CD4-positive, alpha-beta T cell treated with Interferon gamma for 1 hour (primary cell): ENCODE measurements at places on chromosomes 2 and 18.

GRCh38 chr2:5176764-5177163, 515.4 kb upstream of the SOX11 start:
- no peak for DNase-seq

DNA sequence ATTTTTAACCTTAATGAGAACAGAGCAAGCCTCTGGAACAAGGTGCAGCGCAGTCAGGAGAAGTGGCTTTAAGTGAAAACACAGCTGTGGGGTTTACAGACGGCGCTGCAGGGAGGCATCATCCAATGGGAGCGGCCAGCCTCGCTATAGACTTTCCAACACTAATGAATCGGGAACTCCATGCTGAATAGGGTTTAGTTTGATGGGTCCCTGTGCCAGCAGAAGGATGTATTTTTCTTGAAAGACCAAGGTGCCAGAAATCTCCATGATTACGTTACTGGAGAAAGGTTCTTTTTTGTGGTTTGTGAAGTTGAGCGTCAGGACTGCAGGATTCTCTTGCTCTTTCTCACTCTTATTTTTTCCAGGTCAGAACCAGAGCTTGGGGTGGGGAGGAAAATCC, 87.9 kb upstream of the ALPP start:
- no peak for DNase-seq

GRCh38 chr2:230787101-230787500, 74.5 kb downstream of the CAB39 start:
- no peak for DNase-seq

- no peak for DNase-seq
These were observed 80.5 kb upstream of the HPCAL1 start for GRCh38 chr2:10221976-10222870.

DNA sequence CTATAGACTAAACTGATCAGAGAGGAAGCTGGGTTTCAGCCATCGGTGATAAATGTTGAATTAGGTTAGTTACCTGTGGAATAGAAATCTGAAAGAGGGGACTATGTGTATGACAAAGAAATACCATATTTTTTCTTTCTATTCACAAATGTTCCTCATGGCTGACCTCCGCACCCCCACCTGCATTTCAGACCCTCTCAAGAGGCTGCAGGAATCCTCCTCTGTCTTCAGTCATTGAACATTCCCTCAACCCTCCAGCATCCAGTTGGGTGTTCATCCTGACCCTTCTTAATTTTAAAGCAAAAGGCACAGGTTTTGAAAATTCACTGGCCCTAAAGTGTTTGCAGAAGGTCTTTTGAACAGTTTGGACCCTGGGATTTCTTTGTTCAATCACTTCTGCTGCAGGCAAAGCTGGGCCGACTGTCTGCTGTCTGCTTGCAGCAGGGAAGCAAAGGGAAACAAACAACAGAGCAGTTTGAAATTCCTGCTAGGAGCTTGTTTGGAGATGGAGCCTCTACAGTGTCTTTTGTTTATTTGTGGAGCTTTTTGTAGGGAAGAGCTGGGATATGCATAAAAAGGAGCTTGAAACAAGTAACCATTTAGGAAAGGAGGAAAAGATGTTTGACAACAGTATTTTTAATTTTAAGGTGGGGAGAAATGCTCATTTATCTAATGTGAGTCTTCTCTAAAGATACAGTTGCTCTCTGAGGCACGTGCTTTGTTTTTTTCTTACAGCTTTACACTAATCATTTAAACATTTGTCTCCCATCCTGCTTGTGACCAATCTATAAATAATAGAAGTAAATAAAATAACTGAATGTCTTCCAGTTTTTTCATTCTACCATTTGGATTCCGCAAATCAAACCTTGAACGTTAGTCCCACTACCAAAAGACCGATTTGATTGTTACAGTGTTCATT, 213.3 kb upstream of the MMADHC start:
- no peak for DNase-seq

- no peak for DNase-seq
These were observed 33.3 kb downstream of the STRADB start for GRCh38 chr2:201484805-201485204.

GRCh38 chr2:217463402-217464075, 539.3 kb downstream of the TNS1 start:
- no peak for DNase-seq

DNA sequence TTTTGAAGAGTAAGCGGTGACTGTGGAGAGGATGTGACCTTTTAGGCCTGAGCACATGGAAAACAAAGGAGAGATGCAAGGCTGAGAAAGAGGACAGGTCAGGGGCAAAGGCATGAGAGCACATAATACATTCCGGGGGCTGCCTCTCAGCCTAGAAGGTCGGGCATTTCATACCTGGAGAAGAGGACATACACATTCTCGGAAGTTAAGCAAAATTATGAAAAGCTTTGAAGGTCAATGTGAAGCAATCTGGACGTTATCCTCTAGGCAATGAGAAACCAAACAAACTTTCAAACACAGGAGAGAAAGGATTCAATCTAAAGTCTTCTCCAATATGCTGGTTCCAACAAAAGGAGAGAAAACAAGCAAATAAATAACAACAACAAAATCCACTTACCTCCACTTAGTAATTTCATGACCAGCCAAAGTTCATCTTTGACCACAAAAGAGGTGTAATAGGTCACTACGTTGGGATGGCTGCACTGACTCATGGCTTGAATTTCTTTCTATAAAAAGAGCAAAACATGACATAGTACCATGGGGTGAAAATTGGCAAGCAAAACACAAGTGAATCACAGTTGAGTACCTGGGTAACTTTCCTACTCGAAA, 80.4 kb downstream of the STK39 start:
- DNase-seq = no peak

DNA sequence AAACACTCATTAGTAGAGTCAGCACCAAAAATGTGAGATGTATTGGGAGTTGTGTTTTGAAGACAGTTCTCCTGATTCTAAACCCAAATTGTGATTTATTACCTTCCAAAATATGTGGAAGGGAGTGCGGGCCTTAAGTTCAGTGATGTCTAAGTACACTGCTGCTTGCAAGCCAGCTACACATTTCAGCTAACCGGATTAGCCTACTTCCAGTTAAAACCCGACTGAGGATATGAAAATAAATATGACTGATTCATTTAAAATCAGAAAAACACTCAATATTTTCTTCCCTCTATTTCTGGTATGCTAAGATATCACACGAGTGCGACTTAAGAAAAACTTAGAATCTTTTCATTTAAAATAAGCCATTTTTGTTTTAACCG, 907 bp downstream of the FHL2 start:
- DNase-seq = no peak

DNA sequence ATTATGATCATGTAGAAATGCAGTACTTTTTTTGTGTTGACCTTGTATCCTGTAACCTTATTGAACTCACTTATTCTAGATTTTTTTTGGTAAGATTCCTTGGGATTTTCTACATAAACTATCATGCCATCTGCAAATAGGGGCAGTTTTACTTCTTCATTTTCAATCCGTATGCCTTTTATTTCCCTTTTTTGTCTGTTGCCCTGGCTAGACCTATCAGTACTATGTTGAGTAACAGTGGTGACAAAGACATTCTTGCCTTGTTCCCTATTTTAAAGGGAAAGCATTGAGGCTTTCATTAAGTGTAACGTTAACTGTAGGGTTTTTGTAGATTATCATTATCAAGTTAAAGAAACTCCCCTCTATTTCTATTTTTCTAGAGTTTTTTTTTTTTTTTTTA, 92.3 kb downstream of the LYPD1 start:
- DNase-seq = no peak

DNA sequence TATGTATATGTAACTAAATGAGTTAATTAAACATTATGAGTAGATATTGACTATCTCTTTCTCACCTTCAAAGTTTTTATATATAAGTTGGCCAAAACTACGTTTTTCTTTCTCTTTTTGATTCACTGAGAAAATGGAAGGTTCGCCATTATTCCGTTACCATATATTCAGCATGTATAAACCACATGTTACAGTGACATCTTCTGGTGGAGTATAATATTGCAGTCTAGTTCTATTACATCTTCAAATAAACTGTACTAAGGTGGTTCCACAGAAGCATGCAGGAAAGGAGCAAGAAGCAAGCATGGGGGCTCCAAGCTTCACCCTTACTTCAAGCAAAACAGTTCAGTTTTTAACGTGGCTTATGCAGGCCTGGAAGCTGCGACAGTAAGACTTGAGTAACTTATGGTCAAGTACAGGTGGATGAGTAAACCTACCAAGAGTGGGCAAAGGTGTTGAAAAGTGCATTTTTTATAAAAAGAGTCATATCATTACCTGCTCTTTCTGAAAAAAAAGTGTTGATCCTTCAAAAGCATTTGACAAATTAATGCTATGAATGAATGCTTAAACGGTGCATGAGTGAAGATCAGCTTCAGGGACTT, 129.8 kb upstream of the RAB6C start:
- DNase-seq = no peak

- DNase-seq = no peak
These were observed 108.4 kb downstream of the MEIS1 start for GRCh38 chr2:66543257-66543767.

DNA sequence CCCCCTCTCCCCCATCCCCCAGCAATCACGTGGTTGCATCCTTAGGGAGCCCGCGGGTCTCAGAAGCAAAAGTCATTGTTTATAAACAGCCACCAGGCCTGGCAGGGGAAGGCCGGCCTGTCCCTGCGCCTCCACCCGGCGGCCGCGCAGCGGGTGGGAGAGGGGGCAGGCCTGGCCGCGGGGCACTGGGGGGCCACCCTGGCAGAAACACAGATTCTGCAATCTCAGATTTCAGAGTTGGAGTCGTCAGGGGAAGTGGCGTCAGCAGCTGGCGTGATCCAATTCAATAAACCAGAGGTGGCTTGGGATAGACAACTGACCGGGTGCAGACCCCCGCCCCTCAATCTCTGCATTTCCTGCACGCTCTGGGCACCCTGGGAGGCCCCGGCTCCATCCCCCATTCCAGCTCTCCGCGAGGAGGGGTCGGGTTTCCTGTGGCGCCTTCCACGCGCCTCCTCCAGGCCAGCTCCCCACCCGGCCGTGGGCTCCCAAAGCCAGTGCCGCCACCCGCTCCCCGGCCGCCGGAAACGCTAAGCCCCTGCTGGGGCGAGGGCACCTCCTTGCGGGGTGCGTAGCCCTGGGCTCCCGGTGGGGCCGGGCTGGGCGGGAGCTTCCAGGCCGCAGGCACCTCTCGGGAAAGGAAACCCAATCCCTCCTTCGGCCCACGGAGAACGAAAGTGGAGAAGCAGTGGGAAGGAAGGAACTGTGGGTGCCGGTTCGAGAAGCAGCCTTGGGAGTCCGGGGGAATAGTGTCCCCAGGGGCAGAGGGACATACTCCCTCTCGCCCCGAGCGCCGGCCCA, 1.1 kb downstream of the BIN1 start:
- DNase-seq = no peak

- no peak for DNase-seq
These were observed 37.3 kb downstream of the CCDC93 start for GRCh38 chr2:117976581-117976980.

DNA sequence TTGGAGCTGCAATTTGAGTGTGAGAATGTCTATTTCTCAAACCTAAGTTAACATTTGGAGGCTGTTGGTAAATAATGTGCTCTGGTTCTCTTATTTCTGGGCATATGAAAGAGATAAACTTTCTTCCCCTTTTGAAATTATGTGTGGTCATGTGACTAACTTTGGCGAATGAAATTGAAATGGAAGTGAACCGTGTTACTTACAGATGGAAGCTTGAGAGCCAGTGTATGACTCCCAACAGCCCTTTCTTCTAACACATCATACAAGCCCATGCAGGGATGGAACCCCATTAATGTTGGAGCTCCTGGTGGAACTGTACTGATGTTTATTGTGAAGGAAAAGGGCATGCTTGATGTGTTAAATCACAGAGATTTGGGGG, 725.8 kb downstream of the TSN start:
- no peak for DNase-seq

DNA sequence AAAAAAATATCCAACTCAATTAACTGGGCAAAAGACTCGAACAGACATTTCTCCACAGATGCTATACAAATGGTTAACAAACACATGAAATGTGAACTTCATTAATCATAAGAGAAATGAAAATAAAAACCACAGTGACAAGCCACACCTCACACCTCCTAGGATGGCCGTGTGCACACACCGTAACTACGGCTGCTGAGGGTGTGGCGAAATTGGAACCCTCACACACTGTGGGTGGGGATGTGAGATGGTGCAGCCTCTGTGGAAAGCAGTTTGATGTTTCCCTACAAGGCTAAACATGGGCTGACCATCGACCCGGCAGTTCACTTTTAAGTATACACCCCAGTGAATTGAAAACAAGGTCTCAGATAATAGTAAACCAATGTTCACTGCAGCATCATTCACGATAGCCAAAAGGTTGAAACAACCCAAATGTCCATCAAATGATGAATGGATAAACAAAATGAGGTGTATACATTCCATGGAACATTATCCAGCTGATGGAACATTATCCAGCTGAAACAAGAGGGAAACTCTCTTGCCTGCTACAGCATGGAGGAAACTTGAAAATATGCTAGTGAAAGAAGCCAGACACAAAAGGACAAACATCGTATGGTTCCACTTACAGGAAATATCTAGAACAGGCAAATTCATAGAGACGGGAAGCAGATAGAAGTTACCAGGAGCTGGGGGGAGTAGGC, 32.2 kb downstream of the ZAP70 start:
- peak; percentile 29 for DNase-seq
